ENCODE measurements at places on chromosomes 7 and 10.

- no peak for DNase-seq
Measured at GRCh38 chr7:134443396-134444070, 15.4 kb downstream of the AKR1B1 start.

DNA sequence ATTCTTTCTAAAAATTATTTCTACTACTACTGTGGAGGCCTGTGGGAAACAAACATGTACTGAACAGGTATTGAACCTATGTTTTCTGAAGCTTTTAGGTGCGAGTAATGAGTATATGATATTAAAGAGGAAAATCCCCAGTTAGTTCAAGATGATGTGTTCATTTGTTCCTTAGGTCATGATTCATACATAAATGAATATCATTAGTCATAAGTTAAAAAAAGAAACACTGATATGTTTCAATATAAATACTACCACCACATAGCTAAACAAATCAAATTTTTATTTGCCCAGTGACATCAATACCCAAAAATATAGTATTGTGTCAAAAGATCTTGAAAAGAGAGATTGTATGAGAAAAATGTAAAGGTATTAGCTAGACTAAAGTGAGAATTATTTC lies 210.7 kb upstream of the GNAI1 start:
- no peak for DNase-seq

DNA sequence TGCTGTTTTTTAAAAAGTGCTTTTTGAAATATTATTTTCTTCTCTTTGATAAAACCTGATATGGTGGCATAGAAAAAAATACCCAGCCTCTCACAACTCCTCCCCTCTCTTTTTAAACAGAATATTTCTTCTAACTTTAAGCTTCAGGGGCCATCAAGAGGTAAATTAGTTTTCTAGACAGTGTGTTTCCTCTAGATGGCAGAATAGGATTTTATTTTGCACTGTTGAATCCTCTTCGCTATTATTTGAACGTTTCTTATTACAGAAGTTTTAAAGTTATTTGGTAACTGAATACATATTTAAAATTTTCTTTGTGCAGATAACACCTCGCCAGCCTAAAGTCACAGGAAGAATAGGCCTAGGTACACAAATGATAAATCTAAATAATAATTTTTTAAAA lies 30.3 kb downstream of the ARL5B start:
- no peak for DNase-seq

DNA sequence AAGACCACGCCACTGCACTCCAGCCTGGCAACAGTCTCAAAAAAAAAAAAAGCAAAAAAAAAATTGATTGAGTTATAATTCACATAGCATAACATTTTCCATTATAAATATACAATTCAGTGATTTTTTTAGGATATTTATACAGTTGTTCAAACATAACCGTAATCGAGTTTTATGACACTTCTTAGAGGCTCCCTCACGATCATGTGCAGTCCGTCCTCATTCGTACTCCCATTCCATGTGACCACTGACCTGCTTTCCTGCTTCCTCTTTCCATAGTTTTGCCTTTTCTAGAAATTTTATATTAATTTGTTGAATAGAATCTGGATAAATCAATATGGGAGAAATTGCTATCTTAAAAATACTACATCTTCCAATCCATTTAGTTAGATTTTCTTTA lies 45.7 kb downstream of the VTI1A start:
- DNase-seq: no peak

- no peak for DNase-seq
Measured at GRCh38 chr10:1406132-1406966, 331.0 kb downstream of the ADARB2 start.

DNA sequence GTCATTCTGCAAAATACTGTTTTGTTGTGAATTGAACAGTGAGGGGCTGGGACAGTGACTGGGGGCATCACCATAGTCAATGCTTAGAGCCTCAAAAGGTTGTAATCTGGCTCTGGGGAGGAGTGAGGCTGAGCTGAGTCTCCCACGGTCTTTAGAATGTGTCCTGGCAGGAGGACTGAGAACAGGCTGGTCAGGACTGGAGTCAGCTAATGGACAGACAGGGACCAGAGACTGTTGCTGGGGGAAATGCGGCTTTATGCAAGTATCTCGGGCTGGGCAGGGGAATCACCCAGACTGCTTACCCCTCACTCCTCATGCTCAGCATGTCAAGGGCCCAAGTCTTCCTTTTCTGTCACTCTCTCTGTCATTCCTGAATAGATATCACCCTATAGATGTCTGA lies 346.5 kb downstream of the TYW1 start:
- DNase-seq: no peak

GRCh38 chr10:32367793-32368453 lies 21.0 kb upstream of the EPC1 start:
- DNase-seq: peak; percentile 22

GRCh38 chr10:110363572-110364411 lies 59.1 kb upstream of the SMNDC1 start:
- no peak for DNase-seq

DNA sequence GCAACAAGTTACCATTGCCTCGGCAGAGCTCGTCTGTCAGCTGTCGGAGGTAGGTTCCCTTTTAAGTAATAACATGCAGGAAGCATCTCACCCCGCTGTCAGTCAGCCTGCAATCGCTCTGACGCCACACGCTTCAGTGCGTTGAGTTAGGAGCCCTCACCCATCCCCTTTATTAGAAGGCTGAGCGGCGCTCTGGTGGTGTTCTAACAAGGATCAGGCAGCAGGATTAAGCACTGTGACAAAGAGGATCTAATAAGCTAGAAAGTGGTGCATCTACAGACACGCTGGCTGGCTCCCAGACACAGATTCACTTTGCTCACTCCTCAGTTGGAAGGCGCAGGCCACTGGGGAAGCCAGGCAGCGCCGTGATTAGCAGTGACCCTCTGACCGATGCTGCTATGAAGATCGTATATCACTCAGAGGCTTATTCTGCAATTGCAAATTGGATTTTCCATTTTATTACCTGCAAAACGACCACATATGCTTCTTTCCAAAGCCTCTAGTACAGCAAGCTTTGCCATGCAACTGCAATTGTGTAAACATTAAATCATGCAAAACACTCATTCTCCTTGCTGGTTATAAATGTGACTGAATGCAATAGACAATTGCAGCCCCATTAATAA lies 117.7 kb downstream of the RSU1 start:
- no peak for DNase-seq
